ENCODE measurements at places on chromosomes 6 and 20. TPM values are rescaled to one million over a fixed set of nuclear protein-coding genes. Genes with fewer than 3 reads are reported as not detected.

The LAMA2 gene
- 0.93 TPM for total RNA-seq

The DEF6 gene
- total RNA-seq: 220 TPM

The AGPAT4 gene
- total RNA-seq: 21.2 TPM

The PI16 gene
- 4.6 TPM for total RNA-seq

The CRISP3 gene
- total RNA-seq: not detected

The MUCL3 gene
- total RNA-seq: not detected

The IL17A gene
- total RNA-seq: not detected

The LY6G6D gene
- not detected for total RNA-seq

The FUT9 gene
- not detected for total RNA-seq

The MAN1A1 gene
- total RNA-seq: 28.1 TPM

The CYP21A2 gene
- 1.0 TPM for total RNA-seq

The TMC2 gene
- not detected for total RNA-seq

The LST1 gene
- 171 TPM for total RNA-seq

The NTSR1 gene
- total RNA-seq: not detected

The MCM3 gene
- 142 TPM for total RNA-seq

The CYP24A1 gene
- not detected for total RNA-seq
